Myocyte (in vitro differentiated cells): ENCODE measurements at places on chromosomes 13 and 19. TPM values are rescaled to one million over a fixed set of nuclear protein-coding genes. Genes with fewer than 3 reads are reported as not detected.

Gene SOX21
- total RNA-seq, result not detected in 2 replicates

Gene ZIC5
- total RNA-seq, result not detected in 2 replicates

Gene ZFP14
- total RNA-seq, result 2.5 and 4.8 TPM in 2 replicates

Gene SBSN
- not detected in 2 replicates for total RNA-seq

DNA sequence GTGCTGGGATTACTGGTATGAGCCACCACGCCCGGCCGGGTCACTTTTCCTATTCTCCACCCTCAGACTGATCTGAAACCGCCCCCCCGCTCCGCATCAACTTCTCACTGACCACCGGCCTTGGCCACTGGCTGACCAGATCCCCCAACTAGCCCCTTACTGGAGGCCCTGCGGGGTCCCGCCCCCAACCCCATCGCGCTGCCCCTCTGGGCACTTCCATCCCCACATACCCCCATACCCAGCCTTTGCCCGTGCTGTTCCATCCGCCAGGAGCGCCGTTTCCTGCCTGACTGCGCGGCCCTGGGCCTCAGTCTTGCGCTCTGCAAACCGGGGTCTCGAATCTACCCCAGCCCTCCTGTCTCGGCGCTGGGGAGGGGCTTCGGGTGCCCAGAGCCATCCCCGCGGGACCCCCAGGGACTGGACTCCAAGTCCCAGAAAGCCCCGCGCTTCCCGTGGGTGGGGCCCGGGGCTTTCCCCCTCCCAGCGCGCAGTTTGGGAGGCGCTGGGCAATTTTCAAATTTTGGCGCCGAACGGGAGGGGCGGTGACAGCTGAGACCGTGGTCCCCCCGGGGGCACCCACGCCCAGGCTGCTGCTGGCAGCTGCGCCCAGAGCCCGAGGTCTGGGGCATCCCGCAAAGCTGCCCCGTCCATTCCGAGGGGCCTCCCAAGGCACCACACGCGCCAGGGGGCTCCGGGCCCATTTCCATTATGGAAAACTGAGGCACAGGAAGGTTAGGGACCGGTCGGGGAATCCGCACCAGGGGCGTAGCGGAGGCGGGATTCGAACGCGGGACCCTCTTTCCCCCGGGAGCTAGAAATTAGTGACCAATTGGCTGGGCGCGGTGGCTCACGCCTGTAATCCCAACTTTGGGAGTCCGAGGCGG is 5.2 kb upstream of the LMNB2 start:
- peak; percentile 79 for DNase-seq

DNA sequence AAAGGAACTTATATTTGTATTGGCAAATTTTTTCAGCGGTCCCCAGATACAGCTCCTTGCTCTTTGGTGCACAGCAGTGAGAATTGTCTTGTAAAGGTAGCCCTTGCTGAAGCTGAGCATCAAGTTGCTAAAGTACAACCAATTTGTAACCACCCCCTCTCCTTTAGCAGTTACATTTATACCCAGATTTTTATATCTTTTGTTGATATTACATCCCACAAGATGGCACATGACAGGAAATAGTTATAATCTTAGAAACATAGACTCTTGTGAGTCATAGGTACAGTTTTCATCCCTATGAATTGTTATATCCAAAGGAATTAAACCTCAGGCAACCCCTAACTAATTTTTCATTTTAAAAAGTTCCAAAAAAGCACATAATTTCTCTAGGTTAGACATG is 523.0 kb upstream of the SLITRK1 start:
- no peak for DNase-seq

- DNase-seq, result no peak
Measured at GRCh38 chr19:19354007-19354406, 33.4 kb downstream of the MAU2 start.

DNA sequence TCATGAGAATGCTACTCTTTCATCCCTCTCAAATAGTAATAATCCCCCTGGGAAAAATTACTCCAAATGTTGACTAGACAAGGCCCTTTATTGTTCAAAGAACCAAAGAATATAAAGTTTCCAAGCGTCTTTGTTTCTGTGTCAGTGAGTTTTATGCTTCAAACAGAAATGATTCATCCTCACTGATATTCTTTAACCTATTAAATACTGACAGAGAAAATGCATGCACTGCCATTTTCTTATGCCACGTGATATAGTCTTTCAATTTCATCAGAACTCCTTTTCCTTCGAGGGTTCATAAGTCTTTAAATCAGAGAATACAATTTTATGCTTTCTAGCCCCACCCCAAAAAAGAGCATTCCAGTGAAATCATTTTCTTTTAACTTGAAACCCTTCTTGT is 211.6 kb downstream of the SHISA2 start:
- peak; percentile 24 for DNase-seq

DNA sequence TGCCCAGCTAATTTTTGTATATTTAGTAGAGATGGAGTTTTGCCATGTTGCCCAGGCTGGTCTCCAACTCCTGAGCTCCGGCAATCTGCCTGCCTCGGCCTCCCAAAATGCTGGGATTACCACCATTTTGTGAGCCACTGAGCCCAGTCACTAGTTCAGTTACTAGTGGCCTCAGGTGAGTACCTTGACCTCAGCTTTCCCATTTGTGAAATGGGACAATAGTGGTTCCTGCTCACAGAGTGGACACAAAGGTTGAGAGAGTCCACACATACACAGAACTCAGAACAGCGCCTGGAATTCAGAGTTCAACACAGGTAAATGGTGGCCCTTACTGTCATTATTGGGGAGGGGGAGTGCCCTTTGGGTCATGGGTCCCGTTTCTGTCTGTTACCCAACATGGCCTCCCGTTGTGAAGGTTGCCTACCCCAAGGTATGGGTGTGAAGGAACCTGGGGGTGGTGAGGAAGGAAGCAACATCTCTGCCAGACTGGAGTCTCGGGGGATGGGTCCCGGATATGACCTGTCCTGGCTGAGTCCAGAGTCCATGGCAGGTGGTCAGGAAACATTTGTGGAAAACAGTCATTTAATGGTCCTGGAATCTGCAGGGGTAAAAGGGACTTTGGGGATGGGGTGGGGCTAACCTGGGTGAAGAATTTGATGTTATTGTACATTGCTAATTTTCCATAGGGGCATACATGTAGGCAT is 11.7 kb upstream of the IRGC start:
- DNase-seq, result no peak

DNA sequence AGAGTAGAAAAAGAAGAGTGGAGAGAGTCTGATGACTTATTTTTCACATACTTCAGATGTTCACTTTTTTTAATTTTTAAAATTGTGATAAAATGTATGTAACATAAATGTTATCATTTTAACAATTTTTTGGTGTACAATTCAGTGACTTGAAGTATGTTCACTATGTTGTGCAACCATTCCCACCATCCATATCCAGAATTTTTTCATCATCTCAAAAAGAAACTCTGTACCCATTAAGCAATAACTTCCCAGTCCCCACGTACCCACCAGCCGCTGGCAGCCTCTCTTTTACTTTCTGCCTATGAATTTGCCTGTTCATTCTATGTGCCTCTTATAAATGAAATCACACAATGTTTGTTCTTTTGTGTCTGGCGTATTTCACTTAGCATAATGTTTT is 43.3 kb downstream of the SKA3 start:
- DNase-seq, result no peak

- no peak for DNase-seq
Measured at GRCh38 chr13:80010286-80010831, 330.6 kb downstream of the SPRY2 start.

DNA sequence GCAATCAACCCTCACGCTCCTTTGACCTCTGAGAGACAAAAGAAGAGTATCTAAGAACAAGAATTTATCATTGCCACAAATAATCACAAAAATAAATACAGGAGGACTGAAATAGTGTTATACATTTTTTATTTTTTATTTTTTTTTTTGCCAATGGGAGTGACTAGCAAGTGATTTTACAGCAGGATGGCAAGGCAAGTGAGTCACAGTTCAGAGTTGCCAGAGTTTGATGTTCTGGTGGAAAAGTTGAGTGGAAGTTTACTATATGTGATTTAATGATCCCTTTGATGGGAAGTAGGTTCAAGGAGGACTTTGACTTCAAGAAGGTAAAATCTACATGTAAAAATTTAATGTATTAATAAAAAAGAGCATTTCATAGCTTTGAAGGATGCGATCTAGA is 2691.4 kb downstream of the PCDH9 start:
- DNase-seq, result no peak

DNA sequence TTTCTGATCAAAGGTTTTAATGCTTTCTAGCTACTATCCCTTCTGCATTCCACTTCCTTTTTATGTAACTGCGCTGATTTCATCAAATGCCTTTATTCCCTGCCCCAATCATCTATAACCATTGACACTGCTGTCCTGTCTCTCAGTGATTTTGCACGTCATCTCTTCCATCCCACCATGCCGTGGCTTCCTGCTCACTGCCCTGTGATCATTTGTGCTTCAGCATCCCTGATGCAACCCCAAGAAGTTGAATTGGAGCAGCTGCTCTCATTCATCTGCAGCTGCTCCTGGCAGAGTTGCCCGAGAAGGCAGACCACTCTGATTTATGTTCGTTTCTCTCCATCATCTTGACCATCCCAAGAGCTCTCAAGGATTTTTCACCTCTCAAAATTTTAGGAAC is 112.4 kb downstream of the HS6ST3 start:
- DNase-seq, result no peak

DNA sequence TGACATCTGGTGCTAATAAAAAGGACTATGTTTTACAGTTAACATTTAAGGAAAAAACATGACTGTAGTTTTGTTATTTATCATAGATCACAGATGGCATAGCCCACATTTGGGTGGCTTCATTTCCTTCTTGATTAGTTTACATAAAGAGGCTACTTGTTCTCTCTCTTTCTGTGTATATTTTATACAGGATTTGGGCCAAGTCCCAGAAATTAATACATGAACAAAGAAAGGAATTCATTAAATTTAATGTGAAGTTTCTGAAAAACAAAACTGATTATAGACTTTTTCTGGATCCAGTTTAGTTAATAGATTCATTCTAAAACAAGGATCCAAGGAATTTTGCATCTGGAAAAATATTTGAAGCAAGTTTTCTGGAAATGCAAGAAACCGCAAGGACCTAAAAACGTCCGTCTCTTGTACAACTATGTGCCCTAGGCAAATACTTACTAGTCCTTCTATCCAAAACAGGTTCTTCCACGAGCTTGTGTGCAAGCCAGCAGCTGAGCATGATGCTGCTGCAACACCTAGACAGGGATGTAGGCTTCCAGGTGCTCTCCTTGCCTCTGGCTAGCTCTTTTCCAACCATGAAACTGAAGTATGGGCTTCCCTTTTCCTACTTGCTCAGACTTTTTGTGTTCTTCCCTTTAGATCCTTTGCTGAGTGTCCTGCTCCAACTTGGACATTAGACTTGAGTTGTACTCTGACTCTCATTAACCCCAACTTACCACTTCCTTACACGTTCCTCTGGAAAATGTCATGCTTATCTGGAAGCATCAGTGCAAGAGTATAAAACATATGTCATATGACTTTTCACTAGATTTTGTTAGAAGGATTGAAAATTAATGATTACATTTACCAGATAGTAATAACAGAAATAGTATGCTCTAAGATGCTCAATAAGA is 161.5 kb upstream of the STARD13 start:
- no peak for DNase-seq

- no peak for DNase-seq
Measured at GRCh38 chr19:5932609-5933262, 18.7 kb downstream of the CAPS start.

DNA sequence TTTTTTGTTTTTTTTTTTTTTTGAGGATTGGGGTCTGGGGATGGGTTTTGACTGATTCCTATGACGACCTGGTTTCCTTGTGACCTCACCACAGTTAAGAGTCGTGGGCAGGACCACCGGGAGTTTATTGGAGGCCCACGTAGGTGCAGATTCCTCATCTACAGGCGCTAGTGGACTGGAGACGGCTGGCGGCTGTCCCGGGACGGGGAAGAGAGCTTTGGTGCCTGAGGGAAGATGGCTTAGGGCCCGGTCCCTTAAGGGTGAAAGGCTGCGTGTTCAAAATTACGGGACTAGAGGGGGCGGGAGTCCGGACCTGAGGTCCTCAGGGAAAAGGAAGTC is 682 bp upstream of the TEAD2 start:
- DNase-seq, result no peak

DNA sequence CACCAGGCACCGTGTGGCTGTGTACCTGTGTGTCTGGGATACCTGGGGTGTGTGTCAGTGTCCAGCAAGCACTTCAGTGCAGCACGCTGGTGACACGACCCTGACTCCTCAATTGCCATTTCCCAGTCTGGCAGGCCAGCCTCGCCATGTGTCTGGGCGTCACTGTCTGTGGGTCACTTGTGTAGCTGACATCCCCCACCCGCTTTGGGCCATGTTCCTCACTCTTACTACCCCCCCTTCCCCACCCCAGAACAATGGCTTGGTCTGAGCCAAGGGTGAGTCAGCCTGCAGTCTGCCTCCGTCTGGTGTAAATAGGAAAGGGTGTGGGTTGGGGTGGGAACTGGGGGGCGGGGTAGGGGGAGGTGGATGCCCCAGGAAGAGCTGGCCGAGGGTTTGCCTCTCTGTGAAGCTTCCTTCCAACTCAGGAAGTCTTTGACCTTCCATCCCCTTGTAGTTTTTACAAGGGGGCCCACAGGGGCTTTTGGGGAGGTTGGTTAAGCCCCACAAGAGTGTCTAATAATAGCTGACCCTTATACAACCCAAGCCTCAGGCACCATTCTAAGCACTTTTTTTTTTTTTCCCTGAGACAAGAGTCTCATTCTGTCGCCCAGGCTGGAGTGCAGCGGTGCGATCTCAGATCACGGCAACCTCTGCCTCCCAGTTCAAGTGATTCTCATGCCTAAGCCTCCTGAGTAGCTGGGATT is 17.6 kb downstream of the NOVA2 start:
- DNase-seq, result no peak

- DNase-seq, result no peak
Measured at GRCh38 chr13:48843630-48844380, 131.9 kb upstream of the FNDC3A start.

DNA sequence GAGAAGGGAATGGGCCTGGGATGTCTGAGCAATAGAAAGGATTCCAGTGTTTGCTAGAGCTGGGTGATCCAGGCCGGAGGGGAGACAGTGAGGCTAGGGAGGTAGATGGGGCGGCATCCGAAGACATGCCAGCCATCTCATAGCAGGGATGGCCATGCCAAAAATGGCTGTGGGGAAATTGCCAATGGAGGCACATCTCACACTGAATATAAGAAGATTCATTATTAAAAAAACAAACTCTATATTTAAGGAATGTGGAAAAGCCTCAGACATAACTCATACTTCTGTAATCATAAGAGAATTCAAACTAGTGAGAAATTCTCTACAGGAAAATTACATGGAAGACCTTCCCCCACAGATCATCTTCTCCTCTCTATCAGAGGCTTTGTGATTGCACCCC is 289.2 kb downstream of the FGF9 start:
- DNase-seq, result no peak
